SJSA1 (cell line): ENCODE measurements at places on chromosomes 5 and 9. TPM values are rescaled to one million over a fixed set of nuclear protein-coding genes. Genes with fewer than 3 reads are reported as not detected.

CDH9 gene
- not detected in 2 replicates for total RNA-seq

GRCh38 chr9:7982907-7983306 is 183.3 kb upstream of the DMAC1 start:
- H3K4me3 ChIP-seq: no peak overlapping the region
- DNase-seq: no peak
- H3K27ac ChIP-seq: no peak overlapping the region
- no peaks in the 10 kb centered on the region for H3K27me3 ChIP-seq

DNA sequence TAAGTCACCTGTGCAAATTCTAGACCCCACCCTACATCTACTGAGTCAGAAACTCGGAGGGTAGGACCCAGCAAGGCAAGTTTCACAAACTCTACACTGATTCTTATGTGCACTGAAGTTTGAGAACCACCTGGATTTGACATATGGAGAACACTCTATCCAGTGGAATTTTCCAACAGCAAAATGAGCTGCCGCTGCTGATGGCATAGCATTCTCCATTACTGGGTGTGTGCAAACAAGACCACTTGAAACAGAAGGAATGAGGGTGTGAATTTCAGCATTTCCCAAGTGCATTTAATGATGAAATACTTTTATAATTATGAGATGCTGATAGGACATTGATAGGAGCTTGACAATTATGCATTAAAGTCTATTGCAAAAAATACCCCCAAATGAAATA is 229.1 kb upstream of the IL12B start:
- no peaks in the 10 kb centered on the region for H3K4me1 ChIP-seq
- no peaks in the 10 kb centered on the region for H3K36me3 ChIP-seq
- H3K27ac ChIP-seq: no peak overlapping the region

- no peak overlapping the region for H3K27ac ChIP-seq
- H3K4me3 ChIP-seq: no peak overlapping the region
- DNase-seq: no peak
These were observed 214.7 kb downstream of the DENND1A start for GRCh38 chr9:123715258-123715657.

- DNase-seq: no peak
- H3K4me3 ChIP-seq: peak within 1 kb of the TSS; percentile 82
- H3K27ac ChIP-seq: peak within 1 kb of the TSS; percentile 60
- H3K36me3 ChIP-seq: peaks cover 32% of the 10 kb centered on the region
These were observed at the start of gene NCS1 for GRCh38 chr9:130172161-130172857. TSS of gene NCS1 (plus strand) at chr9:130172404. CDS start at chr9:130172664, 260 bp downstream.

DNA sequence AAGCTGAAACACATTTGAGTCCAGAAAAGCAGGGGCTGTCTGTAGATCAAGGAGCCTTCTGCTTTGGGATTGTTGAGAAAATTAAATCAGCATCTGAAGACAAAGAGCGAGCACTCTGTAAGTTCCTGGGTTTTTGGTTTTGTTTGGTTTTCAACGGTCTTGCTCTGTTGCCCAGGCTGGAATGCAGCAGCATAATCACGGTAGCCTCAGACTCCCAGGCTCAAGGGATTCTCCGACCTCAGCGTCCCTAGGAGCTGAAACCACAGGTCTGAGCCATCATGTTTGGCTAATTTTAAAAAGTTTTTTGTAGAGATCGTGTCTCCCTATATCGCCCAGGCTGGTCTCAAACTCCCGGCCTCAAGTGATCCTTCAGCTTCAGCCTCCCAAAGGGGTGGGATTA is 266.5 kb upstream of the ADAMTS16 start:
- H3K27me3 ChIP-seq: peaks cover 15% of the 10 kb centered on the region
- no peak overlapping the region for H3K27ac ChIP-seq
- no peak overlapping the region for H3K4me3 ChIP-seq
- no peak for DNase-seq
- H3K36me3 ChIP-seq: no peaks in the 10 kb centered on the region

GRCh38 chr9:128097543-128098296 is 29.7 kb downstream of the SLC25A25 start:
- peak overlapping the region; percentile 41 for H3K4me3 ChIP-seq
- no peak for DNase-seq
- peak overlapping the region; percentile 98 for H3K27ac ChIP-seq
- H3K36me3 ChIP-seq: peaks cover 44% of the 10 kb centered on the region
- peaks cover 49% of the 10 kb centered on the region for H3K4me1 ChIP-seq

DNA sequence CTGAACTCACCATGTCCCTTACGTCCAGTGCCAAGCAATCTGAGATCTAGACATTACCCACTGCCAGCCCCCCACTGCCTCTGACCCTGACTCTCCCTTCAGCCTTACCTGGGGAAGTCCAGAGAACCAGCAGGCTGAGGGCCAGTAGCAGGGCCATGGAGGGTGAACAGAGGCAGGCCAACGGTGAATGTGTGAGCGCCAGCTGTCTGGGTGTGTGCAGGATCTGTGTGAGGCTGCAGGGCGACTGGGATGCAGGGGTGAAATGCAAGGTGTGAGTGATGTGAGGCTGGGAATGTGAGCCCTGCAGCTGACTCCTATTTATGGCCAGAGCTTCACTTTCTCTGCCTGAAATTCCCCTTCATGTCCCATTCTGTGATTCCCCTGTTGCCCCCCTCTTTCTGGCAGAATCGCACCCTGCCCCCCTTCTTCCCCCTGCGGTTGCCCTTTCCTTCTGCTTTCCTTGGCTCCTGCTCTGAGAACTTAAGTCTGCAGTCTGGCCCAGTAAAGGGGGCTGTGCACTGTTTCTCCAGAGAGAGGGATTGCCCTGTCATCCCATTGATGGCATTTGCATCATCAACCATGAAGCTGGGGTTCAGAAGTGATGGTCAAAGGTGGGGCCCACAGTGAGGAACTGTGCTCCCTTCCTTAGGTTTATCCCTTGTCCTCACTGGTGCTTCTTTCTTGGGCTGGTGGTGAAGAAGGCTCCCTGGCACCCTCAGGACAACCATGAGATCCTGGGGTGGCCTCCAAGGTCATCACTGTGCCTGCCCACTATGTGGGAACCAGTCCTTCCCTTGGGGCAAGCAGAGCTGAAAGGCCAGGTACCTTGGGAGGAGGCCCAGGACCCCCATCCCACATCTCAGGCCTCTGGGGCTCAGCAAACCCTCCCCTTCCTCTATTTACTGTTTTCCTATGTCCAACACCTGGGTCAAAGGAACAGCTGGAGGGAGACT is at the start of gene CCL19:
CCL19 (minus strand) TSS at position 294 of the 953 bp plus-strand sequence; CDS start at position 157, 137 bp downstream.
- H3K4me1 ChIP-seq: no peaks in the 10 kb centered on the region
- H3K27me3 ChIP-seq: no peaks in the 10 kb centered on the region
- H3K4me3 ChIP-seq: no peak within 1 kb of the TSS
- no peak for DNase-seq
- H3K36me3 ChIP-seq: no peaks in the 10 kb centered on the region

- no peaks in the 10 kb centered on the region for H3K4me1 ChIP-seq
- no peak overlapping the region for H3K4me3 ChIP-seq
- H3K36me3 ChIP-seq: no peaks in the 10 kb centered on the region
- no peak overlapping the region for H3K27ac ChIP-seq
- no peaks in the 10 kb centered on the region for H3K27me3 ChIP-seq
- DNase-seq: no peak
These were observed 583.5 kb downstream of the ZNF608 start for GRCh38 chr5:124162767-124163532.
